ENCODE measurements at places on chromosomes 5 and 9. TPM values are rescaled to one million over a fixed set of nuclear protein-coding genes. Genes with fewer than 3 reads are reported as not detected.
A peak's percentile ranks its signal among the peaks of the same experiment; 100 is the strongest.

ZFP37 gene
- total RNA-seq, result 3.5 TPM

GRCh38 chr9:127786773-127787104, 905 bp downstream of the CDK9 start:
- H3K4me3 ChIP-seq, result peak overlapping the region; percentile 90
- peaks cover 52% of the 10 kb centered on the region for H3K36me3 ChIP-seq
- H3K4me1 ChIP-seq, result peaks cover 9% of the 10 kb centered on the region
- H3K27me3 ChIP-seq, result no peaks in the 10 kb centered on the region

- H3K4me1 ChIP-seq, result peaks cover 11% of the 10 kb centered on the region
- no peaks in the 10 kb centered on the region for H3K27me3 ChIP-seq
- peak overlapping the region; percentile 58 for H3K27ac ChIP-seq
- no peak overlapping the region for H3K4me3 ChIP-seq
- peak; percentile 75 for DNase-seq
- H3K36me3 ChIP-seq, result no peaks in the 10 kb centered on the region
Observed at GRCh38 chr5:8981016-8981415, 564.9 kb downstream of the SEMA5A start.

GRCh38 chr5:17004441-17005106, 68.5 kb upstream of the MYO10 start:
- peaks cover 10% of the 10 kb centered on the region for H3K4me1 ChIP-seq
- DNase-seq, result no peak
- no peaks in the 10 kb centered on the region for H3K27me3 ChIP-seq
- H3K27ac ChIP-seq, result no peak overlapping the region

GRCh38 chr5:1751026-1751863, 48.4 kb downstream of the MRPL36 start:
- no peaks in the 10 kb centered on the region for H3K36me3 ChIP-seq
- no peak for DNase-seq
- no peaks in the 10 kb centered on the region for H3K4me1 ChIP-seq
- H3K27me3 ChIP-seq, result peaks cover 28% of the 10 kb centered on the region

- H3K4me3 ChIP-seq, result no peak overlapping the region
- no peaks in the 10 kb centered on the region for H3K4me1 ChIP-seq
- no peaks in the 10 kb centered on the region for H3K27me3 ChIP-seq
- DNase-seq, result peak; percentile 61
- H3K36me3 ChIP-seq, result no peaks in the 10 kb centered on the region
Observed at GRCh38 chr9:86217076-86217755, 42.2 kb downstream of the C9orf153 start.

VPS13A gene
- total RNA-seq, result 23.5 TPM

- peaks cover 51% of the 10 kb centered on the region for H3K27me3 ChIP-seq
- no peak overlapping the region for H3K4me3 ChIP-seq
- DNase-seq, result no peak
- H3K36me3 ChIP-seq, result no peaks in the 10 kb centered on the region
Observed at GRCh38 chr9:90175865-90176264, 466.8 kb downstream of the DIRAS2 start.

DNA sequence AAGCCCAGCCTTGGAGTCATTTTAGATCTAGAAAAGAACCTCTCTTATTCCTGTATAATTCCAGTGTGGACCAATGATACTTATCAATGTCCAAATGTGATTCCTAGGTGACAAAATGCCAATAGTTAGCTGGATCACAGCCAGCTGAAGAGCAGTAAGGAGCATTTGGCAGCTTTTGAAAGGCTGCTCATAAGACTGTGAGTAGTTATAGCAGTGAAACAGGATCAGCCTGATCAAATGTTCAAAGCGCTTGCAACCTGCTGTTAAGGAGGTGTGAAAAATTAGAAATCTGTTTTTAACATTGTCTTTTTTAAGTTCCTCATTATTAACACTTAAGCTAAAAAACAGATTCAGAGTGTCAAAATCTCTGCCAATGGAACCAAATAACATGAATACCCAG, 85.1 kb downstream of the SSBP2 start:
- H3K4me1 ChIP-seq, result peaks cover 16% of the 10 kb centered on the region
- H3K36me3 ChIP-seq, result peaks cover 17% of the 10 kb centered on the region
- no peaks in the 10 kb centered on the region for H3K27me3 ChIP-seq
- H3K4me3 ChIP-seq, result no peak overlapping the region
- no peak for DNase-seq

- no peak overlapping the region for H3K4me3 ChIP-seq
- DNase-seq, result no peak
- H3K27me3 ChIP-seq, result no peaks in the 10 kb centered on the region
- H3K36me3 ChIP-seq, result no peaks in the 10 kb centered on the region
- H3K4me1 ChIP-seq, result peaks cover 5% of the 10 kb centered on the region
- H3K27ac ChIP-seq, result no peak overlapping the region
Observed at GRCh38 chr9:84808416-84808815, 138.9 kb downstream of the NTRK2 start.

GRCh38 chr5:96943799-96944198, 7.9 kb downstream of the LNPEP start:
- H3K4me1 ChIP-seq, result peaks cover 26% of the 10 kb centered on the region
- H3K27me3 ChIP-seq, result no peaks in the 10 kb centered on the region
- peaks cover 15% of the 10 kb centered on the region for H3K36me3 ChIP-seq
- no peak for DNase-seq
- H3K4me3 ChIP-seq, result no peak overlapping the region

DNA sequence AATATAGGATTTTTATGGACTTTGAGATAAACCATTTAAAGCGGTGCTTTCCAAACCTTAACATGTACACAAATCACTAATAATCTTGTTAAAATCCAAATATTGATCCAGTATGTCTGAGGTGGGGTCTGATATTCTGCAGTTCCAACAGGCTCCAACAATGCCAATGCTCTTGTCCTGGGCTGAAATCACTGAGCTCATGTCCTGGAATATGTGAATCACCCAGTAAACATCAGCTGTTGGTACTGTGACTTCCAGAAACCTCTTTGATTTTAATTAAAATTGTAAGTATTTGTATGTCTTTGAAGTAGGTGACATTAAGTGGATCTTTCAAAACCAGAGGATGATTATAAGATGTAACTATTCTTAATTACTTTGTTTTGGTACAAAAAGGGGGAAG, 52.8 kb upstream of the CAST start:
- peaks cover 6% of the 10 kb centered on the region for H3K4me1 ChIP-seq
- H3K36me3 ChIP-seq, result no peaks in the 10 kb centered on the region
- H3K4me3 ChIP-seq, result no peak overlapping the region
- H3K27ac ChIP-seq, result no peak overlapping the region
- no peak for DNase-seq
- no peaks in the 10 kb centered on the region for H3K27me3 ChIP-seq

DNA sequence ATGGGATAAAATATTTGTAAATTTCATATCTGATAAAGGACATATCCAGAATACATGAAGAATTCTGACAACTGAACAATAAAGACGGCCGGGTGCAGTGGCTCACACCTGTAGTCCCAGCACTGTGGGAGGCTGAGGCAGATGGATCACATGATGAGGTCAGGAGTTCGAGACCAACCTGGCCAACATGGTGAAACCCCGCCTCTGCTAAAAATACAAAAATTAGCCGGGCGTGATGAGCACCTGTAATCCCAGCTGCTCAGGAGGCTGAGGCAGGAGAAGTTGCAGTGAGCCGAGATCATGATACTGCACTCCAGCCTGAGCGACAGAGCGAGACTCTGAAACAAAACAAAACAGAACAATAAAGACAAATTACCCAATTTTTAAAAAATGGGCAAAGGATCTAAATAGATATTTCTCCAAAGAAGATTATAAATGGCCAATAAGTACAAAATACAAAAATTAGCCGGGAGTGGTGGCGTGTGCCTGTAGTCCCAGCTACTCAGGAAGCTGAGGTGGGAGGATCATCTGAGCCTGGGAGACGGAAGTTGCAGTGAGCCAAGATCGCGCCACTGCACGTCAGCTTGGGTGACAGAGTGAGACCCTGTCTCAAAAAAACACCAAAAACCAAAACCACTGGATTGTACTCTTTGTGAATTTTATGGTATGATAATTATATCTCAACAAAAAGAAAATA, 9.6 kb upstream of the NSD1 start:
- no peaks in the 10 kb centered on the region for H3K27me3 ChIP-seq
- no peak overlapping the region for H3K27ac ChIP-seq

TAF1L gene
- not detected for total RNA-seq

GRCh38 chr9:107180206-107180605, 102.9 kb upstream of the RAD23B start:
- DNase-seq, result no peak
- no peaks in the 10 kb centered on the region for H3K4me1 ChIP-seq
- H3K36me3 ChIP-seq, result no peaks in the 10 kb centered on the region

Data from MCF 10A (cell line).